Pancreas (tissue), 10 donors: ENCODE measurements at places on chromosomes 12 and 14. TPM values are rescaled to one million over a fixed set of nuclear protein-coding genes. Genes with fewer than 3 reads are reported as not detected.

TAS2R20 gene
- total RNA-seq = 0.54 TPM

GZMH gene
- total RNA-seq = 0.90 TPM

BEGAIN gene
- total RNA-seq = 14.2 TPM

ACVRL1 gene
- total RNA-seq = 16.2 TPM

TMEM119 gene
- total RNA-seq = 3.4 TPM

INHBC gene
- not detected for total RNA-seq
